Activated gamma-delta T cell treated with anti-CD3 and anti-CD28 coated beads, Interleukin-2, amount 50 U/mL, for 16 hours (primary cell): ENCODE measurements at places on chromosomes 3 and 15.

- DNase-seq = no peak
These were observed 89.5 kb downstream of the ITPR1 start for GRCh38 chr3:4582624-4583023.

DNA sequence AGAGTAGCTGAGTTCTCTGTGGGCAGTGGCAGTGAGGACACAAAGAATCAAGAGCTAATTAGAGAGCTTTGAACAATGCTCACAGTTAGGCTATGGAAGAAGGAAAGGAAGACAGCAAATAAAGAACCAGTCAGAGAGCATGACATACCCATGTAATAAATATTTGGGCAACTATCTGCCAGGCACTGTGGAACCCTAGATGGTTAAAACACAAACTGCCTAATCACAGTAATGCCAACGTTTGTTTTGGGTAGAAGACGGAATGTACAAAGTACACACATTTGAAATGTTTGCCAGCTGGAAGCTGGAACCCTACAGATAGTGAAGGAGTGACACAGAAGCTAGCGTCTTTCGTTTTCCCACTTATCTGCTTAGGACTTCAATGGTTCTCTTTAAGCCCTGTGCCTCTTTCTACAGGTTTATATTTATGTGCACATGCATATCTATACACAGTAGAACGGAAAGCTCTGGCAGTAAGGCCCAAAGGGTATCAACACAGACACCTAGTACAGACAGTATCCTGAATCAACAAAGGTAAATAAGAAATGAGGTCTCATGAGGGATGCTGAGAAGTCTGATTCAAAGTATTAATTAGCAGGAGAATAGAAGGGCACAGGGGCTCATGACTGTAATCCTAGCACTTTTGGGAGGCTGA is 44.6 kb downstream of the ANKRD28 start:
- DNase-seq = no peak

- no peak for DNase-seq
These were observed 38.7 kb downstream of the C3orf38 start for GRCh38 chr3:88188436-88188835.

- DNase-seq = no peak
These were observed 20.3 kb upstream of the FRMD4B start for GRCh38 chr3:69406163-69406562.

- no peak for DNase-seq
These were observed 413.9 kb downstream of the RBMS3 start for GRCh38 chr3:29694783-29695182.

GRCh38 chr3:144866476-144866875 is 894.9 kb downstream of the DIPK2A start:
- DNase-seq = no peak

DNA sequence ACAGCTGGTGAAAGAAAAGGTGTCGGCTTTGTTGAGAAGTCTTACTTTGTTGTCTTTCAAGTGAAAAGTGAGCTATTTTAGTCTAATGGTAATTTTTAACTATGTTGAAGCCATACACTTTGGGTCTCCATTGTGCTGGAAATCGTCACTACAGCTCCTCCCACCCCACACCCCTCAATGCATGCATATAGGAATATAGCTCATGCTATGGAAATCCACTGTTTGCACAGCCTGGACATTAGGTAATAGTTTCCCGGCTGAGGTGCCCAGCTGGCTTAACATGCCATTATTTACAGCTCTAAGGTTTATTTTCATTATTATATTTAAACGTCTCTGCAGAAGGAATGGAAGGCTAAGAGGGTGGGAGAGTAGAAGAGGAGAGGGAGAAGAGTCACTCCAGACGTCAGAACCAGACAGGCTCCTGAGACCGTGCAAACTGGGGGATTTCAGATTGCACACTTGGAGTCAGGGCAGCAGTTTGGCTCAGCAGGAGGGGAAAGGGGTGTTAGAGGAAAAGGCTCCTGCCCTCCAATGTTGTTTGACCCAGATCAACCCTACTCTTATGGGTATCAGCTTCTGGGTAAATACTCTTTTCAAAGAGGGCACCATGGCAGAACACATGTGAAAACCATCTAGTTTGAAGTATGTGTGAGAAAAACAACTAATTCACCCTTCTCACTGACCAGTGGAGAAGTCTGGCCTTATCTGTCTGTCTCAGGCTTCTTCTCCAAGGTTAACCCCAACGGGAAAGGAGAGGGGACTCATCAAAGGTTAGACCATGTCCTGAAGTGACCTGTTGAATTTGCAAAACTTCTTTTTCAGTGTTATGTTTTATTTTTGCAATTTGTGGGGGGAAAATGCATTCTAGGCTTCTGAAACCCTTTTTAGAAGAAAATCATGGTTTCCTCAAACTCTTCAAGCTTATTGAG is 218.7 kb upstream of the CTDSPL start:
- no peak for DNase-seq

DNA sequence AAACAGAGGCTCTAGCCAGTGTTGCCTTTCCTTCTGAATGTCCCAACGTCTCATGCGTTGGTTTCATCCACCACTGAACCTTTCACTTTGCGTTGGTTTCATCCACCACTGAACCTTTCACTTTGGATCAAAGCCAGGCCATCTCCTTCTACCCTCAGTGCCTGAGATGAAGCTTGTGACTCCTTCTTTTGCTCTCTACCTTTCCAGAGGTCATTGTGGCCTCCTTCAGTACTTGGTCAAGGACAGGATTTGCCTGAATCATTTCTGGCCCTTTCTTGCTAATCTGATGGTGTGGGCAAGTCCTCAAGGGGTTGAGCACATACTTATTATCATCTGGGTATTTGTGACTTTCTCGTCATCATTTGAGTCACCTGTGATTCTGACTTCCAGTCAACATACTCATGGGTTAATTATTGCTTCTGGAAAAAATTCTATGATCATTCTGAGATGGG is 50.0 kb downstream of the SELENOT start:
- DNase-seq = no peak

GRCh38 chr3:43024181-43024885 is 45.2 kb downstream of the GASK1A start:
- DNase-seq = no peak

GRCh38 chr3:67790043-67790442 is 135.6 kb upstream of the SUCLG2 start:
- DNase-seq = peak; percentile 45

GRCh38 chr3:55189359-55189801 is 261.5 kb upstream of the LRTM1 start:
- DNase-seq = no peak

- DNase-seq = no peak
These were observed 34.2 kb downstream of the FBXO45 start for GRCh38 chr3:196602673-196603072.

DNA sequence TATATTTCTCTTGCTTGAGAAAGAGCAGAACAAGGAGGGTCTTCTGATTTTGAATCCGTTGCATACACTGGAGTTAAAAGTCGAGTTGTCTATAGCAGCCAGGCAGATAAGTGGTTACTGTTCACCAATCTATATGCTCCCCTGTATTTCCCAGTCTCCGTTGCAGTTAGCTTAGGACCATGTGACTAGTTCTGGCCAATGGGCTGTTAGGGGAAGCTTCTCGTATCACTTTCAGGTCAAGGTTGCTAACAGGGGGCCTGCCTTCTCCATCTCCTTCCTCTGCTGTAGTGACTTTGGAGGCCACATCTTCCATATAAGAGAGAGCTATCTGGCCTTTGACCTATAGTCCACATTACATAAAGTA is 188.5 kb upstream of the KBTBD8 start:
- DNase-seq = no peak

GRCh38 chr3:184715943-184716621 is 4.2 kb upstream of the MAGEF1 start:
- DNase-seq = no peak

DNA sequence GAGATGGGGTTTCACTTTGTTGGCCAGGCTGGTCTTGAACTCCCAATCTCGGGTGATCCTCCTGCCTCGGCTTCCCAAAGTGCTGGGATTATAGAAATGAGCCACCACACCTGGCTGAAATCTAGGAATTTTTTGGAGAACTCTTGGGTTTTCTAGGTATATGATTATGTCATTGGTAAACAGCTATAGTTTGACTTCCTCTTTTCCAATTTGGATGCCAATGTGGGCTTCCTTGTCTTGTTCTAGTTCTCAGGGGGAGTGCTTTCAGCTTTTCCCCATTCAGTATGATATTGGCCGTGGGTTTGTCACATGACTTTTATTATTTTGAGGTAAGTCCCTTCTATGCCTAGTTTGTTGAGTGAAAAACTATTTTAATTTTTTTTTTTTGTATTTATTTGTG is 17.9 kb downstream of the KCNMB3 start:
- DNase-seq = no peak

DNA sequence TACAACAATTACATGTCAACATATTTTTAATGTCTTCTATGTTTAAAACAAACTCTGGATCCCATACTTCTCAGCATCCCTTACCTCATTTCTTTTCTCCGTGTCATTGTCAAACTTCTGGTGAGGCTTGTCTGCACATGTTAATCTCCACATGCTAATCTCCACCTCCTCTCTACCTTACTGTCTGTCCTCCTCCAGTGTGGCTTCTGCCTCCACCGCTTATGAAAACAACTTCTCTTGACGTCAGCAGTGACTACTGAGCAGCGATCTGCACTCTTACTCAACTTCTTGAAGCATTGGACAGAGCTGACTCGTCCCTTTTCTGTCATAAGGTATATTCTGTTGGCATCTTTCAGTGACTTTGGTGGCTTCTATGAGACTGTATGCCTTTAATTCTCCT is 338.2 kb upstream of the THRB start:
- no peak for DNase-seq

- no peak for DNase-seq
These were observed 574.0 kb downstream of the NTRK3 start for GRCh38 chr15:87682527-87682926.

GRCh38 chr15:85475317-85475701 is 94.9 kb downstream of the AKAP13 start:
- DNase-seq = no peak

GRCh38 chr15:71103102-71103676 is 12.1 kb upstream of the THSD4 start:
- no peak for DNase-seq

GRCh38 chr3:195893044-195893395 is 15.3 kb downstream of the TNK2 start:
- no peak for DNase-seq

DNA sequence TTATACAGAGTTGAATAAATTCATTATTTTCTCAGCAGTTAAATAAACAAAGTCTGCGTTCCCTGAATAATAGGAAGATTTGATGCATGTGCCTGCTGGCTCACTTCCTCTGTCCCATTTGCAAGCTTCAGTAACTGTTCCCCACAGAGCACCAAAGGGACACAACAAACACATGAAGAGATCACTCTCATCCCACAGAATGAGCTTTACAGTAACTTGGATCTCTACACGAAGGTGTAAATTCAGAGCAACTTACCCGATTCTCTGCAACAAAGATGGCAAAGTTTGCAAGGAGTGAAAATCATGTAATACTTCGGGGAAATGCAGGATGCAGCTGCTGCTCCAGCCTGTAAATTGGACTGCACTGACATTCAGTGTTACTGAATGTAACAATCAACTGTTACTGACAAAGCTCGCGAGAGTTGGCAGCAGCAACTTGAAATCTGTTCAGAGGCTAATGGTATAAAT is at the start of gene BCHE:
Gene BCHE (minus strand): TSS at position 366 of the 468 bp plus-strand sequence. CDS start 6,390 bp downstream, outside the sequence.
- DNase-seq = no peak

GRCh38 chr15:62977952-62978811 is 64.4 kb upstream of the TPM1 start:
- no peak for DNase-seq

GRCh38 chr3:32046102-32046501 is 60.3 kb upstream of the GPD1L start:
- no peak for DNase-seq

- DNase-seq = no peak
These were observed 1.1 kb downstream of the EIF4G1 start for GRCh38 chr3:184315543-184315867.

DNA sequence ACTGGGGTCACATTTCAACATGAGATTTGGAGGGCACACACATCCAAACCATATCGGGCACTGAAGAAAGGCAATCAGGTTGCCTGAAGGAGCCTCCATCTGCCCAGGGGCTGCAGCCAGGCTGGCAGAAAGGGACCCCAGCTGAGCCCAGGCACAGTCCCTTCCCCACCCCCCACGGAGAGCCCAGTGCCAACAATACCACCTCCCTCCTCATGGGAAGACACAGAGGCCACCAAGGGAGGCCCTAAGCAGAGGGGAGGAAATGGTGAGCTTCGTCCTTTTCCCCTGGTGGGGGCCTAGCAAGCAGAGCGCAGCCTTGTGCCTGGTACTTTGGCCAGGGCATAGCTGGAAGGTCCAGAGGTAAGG is 3.0 kb upstream of the STRA6 start:
- no peak for DNase-seq

GRCh38 chr15:98954411-98954810 is 53.2 kb downstream of the PGPEP1L start:
- no peak for DNase-seq

DNA sequence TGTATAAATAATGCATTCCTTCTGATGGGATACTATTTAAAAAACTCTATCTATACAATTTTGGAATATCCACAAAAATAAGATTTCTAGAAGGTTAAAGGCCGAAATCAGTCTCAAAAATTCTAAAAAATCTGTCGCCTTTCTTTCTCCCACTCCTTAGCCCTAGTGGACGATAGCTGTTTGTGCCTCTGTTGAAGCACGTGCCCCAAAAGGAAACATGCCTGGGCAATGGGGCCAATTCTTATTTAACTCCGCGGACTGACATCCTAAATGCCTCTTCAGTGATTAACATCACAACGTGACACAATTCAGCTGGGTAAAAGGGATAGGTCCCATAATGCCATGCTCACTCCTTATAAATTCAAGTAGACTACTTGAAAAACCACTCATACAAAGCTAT is 65.1 kb downstream of the GAP43 start:
- no peak for DNase-seq

DNA sequence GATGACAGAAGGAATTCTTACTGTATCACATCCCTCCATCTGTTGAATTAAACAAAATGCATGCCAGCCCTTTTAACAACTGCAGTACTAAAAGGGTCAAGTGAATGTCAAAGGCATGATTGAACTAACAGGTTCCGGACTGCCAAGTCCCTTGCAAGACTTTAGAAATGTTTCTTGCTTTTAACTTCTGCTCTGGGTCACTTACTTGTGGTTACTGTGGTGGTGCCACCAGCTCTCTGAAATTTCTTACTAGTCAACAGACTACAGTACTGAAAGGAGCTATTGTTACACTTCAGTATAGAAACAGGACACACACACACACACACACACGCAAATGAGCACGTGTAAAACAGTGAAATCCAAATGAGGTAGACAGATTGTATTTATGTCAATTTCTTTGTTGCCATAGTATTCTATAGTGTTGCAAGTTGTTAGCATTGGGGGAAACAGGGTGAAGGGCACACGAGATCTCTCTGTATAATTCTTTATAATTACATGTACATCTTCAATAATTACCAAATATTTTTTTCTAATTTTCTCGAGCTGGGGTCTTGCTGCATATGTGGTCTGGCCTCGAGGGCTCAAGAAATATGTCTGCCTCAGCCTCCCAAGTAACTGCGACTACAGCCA is 79.9 kb upstream of the SLC25A26 start:
- no peak for DNase-seq

GRCh38 chr3:149406244-149406752 is 28.8 kb upstream of the TM4SF1 start:
- DNase-seq = no peak
